Globus pallidus (tissue), 1 donor: ENCODE measurements at places on chromosomes 11 and 22.

DNA sequence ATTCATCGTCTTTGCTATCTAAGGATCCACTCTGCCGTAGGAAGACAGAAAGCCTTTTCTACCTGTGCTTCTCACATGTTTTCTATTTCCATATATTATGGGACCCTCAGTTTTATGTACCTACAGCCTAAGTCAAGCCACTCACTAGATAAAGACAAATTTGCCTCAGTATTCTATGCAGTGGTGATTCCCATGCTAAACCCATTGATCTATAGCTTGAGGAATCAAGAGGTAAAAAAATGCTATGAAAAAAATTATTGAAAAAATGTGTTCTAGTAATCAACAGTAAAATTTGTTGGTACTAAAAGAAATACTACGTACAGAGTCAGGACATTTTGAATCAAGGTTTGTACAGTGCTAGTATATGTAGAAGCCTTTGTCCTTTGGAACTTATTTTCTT, 18.1 kb upstream of the OR5AL1 start:
- DNase-seq = no peak

DNA sequence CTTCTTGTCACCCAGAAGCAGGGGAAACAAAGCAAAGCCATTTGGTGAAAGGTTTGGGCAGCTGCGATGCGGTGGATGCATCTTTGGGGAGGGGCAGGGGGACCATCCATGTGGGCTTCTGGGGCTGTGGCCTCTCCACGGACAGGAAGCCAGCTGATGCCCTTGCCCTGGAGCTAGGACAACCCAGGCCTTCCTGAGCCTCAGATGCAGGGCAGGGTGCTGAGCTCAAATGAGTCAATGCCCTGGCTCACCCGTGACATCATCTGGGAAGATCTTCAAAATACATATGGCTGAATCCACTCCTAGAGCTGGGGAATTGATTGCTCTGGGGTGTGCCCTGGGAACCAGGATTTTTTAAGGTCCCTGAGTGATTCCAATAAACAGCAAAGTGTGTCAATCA, 1418.2 kb downstream of the TBC1D22A start:
- DNase-seq = no peak

DNA sequence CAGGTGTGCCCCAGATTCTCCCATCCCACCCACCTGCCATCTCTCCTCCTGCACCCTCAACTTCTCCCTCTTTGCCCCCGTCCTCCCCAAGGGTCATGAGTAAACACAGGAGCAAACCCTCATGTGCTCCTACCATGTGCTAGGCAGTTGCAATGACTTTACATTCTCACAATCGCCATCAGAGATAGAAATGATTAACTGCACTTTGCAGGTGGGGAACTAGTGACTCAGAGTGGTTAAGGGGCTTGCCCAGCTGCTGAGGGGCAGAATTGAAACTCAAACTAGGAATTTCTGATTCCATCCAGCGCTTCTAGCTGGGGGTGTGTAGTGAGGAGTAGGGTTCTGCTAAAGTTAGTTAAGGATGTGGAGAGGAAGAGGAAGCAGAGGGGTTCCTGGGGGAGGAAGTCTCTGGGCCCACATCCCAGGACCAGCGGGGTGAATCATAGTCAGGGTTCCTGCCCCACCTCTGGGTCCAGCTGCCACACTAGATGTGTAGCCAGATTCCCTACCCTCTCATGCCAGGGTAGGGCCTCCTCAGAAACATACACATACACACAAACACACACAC, 16.0 kb upstream of the PRG2 start:
- no peak for DNase-seq

- no peak for DNase-seq
Measured at GRCh38 chr11:21195995-21196394, 526.6 kb downstream of the NELL1 start.
